ENCODE measurements at places on chromosomes 11 and 22.

DNA sequence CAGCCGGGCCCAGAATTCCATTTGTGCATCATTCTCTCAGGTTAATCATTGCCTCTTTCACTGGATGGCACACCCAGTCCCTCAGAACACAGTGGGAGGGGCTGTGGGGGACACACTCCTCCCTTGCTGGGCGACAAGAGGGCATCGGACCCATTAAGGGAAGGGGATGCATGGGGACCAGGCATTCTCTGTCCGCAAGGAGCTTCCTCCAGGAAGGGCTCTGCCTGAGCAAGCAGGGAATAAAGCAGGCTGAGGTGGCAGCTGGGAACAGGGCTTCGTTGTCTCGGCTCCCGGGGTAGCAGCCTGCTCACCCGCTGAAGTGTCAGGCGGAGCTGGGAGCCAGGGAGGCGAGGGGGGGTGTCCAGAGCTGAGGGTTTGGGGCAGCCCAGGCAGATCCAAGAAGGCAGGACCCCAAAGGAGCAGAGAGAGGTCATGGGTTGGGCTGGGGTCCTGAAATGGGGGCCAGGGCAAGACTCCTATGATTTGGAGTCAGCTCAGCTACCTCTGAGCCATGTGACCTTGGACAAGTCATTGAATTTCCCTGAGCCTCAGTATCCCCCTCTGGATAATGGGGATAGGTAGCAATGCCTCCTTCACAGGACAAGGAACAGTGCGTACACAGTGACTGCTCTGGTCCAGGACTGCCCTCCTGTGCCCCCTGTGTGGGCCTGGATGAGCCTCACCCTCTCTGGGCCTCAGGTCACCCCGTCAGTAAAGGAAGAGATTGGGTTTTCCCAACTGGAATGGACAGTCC lies 1.4 kb downstream of the GAL3ST1 start:
- no peak for DNase-seq

- DNase-seq, result no peak
Measured at GRCh38 chr11:122363296-122363695, 247.3 kb upstream of the BLID start.

GRCh38 chr22:20093418-20094196 lies 13.6 kb downstream of the DGCR8 start:
- no peak for DNase-seq

- DNase-seq, result no peak
Measured at GRCh38 chr22:33512908-33513307, 407.4 kb downstream of the LARGE1 start.

DNA sequence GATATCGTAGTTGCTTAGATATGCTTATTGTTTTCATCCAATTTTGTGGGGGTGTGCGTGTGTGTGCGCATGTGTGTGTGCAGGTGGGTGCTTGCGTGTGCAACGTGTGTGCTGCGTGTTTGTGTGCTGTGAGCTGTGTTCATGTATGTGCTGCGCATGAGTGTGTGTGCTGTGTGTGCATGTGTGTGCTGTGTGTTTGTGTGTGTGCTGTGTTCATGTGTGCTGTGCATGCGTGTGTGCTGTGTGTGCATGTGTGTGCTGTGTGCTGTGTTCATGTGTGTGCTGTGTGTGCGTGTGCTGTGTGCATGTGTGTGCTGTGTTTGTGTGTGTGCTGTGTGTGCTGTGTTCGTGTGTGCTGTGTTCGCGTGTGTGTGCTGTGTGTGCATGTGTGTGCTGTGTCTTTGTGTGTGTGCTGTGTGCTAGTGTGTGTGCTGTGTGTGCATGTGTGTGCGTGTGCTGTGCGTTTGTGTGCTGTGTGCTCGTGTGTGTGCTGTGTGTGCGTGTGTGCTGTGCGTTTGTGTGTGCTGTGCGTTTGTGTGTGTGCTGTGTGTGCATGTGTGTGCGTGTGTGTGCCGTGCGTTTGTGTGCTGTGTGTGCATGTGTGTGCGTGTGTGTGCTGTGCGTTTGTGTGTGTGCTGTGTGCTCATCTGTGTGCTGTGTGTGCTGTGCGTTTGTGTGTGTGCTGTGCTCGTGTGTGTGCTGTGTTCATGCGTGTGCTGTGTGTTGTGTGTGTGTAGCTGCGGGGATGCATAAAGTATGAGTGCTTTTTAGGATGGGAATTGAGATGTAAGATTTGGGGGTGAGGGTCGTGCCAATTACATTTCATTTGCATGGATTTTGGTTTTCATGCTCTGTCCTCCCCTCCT lies 7.6 kb downstream of the IGF2 start:
- no peak for DNase-seq

- no peak for DNase-seq
Measured at GRCh38 chr11:43779306-43779705, 98.8 kb downstream of the HSD17B12 start.

DNA sequence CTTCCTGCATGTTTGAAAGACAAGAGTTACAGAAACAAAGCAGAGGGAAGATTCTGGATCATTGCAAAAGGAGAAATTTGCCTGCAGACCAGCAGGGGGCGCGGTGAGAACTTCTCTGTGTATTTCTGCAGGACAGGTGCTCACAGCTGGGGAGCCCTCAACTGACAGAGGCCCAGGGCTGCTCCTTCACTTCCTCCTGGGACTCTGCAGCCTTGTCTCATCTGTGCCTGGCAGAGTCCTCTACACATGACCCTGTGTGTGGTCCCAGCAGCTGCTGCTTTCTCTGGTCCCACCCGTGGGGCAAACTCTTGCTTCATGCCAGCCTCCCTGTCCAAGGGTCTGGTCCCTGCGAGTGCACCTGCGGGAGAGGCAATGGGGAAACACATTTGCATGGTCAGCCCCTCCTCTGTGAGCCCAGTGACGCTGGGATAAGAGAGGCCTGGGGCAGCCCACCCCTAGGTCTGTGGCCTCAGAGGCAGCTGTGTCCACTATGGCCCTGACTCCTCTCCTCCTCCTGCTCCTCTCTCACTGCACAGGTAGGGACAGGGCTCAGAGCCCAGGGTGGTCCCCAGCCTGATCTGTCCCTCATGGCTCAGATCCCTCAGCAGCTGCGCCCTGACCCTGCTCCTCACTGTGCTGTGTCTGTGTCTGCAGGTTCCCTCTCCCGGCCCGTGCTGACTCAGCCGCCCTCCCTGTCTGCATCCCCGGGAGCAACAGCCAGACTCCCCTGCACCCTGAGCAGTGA lies 43.2 kb upstream of the VPREB1 start:
- DNase-seq, result peak; percentile 38
